Mucosa of descending colon (tissue), 3 donors: ENCODE measurements at places on chromosomes 6 and 20. TPM values are rescaled to one million over a fixed set of nuclear protein-coding genes. Genes with fewer than 3 reads are reported as not detected.

GRCh38 chr6:80357081-80357480 is 250.6 kb downstream of the BCKDHB start:
- no peak for DNase-seq

- no peak for DNase-seq
These were observed 173.4 kb downstream of the MOXD1 start for GRCh38 chr6:132227904-132228303.

LMBRD1 gene
- 63.3 TPM for total RNA-seq

TXLNB gene
- total RNA-seq: 0.89 TPM

- no peak for DNase-seq
These were observed 3.5 kb downstream of the CTNNBL1 start for GRCh38 chr20:37697314-37697713.

LAMA2 gene
- total RNA-seq: 29.4 TPM

DNA sequence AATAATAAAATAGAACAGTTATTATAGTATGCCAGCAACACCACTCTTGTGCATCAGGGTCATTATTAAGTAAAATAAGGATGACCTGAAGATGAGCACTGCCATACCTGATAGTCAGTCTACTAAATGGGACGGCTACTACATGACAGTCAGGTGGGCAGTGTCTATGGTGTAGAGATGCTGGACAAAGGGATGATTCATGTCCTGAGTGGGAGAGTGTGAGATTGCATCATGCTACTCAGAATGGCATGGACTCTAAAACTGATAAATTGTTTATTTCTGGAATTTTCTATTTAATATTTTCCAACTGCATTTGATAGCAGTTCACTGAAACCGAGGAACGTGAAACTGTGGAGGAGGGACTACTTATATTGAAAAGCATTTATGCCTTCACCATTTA is 38.8 kb downstream of the SNX9 start:
- no peak for DNase-seq
